Stromal cell of bone marrow (primary cell): ENCODE measurements at places on chromosomes 6 and 20.

DNA sequence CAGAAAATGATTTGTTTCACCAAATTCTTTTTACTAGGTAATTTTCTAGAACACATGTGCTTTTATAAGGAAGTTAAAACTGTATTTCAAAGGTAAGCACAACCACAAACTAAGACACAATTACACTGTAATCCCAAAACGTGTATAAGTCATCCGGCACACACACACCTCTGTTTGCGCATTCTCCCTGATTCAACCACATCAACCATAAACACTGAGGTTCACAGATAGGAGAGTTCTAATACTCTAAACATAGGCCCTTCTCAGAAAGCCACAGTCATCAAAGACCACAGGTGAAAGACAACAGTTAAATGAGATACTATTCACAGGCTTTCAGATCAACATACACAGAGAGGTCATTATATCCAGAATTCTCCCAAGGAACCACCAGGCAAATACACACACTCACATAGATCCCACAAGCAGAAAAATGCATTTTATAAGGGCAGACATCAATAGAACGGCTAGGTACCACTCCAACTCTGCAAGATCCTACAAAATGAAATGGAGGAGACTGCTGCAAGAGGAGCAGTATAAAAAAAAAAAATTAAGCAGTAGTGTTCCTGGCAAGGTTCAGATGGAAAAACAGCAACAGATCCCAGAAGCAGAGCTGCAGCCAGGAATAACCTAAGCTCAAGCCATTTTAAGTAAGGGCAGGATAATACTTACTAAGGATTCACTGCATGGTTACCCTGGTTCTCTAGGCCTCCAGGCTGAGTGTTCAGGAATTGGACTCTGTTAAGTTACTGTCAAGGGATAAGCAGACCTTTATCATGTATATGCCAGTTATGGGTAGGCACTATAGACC, 6.6 kb upstream of the FBXO9 start:
- DNase-seq = no peak

DNA sequence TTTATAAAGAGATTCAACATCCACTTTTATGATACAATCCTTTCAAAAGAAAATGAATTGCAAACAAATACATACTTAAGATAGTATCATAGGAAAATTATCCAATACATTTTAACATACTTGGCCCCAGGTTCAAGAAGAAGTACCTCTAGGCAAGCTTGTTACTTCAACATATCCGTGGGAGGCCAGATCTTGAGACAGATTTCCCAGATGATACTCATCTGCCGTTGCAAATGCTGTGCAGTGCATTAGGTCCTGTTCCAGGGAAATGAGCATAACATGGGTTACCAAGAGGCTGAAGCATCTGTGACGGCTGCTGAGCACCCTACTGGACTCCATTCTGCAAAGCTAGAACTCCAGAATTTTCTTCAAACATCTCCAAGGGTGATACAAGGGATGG, 15.6 kb downstream of the RMND1 start:
- no peak for DNase-seq

DNA sequence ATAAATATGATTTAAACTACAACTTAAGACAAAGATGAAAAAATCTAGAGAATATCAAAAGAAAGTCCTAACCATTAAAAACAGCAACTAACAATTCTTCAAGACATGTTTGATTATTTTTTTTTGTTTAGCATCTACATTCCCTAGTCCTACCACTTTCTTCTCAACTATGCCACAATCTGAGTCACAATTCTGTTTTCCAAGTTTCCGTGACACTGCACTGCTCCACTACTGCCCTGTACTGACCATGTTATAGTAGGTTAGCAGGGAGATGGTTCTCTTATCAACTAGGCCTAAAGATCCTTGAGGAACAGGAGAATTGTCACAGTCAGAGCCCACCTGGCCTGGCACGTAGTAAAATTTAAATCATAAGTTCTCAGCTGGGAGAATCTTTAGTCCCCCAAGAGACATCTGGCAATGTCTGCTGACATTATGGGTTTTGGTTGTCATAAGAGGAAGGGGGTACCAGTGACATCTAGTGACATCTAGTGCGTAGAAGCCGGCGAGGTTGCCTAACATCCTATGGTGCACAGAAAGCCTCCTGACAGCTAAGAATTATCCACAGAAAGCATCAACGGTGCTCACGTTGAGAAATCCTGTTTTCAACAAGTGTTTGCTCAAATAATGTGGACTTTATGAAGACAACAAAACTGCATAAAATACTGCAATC, 100.5 kb downstream of the PDE10A start:
- no peak for DNase-seq

GRCh38 chr6:93604951-93605350, 185.6 kb upstream of the EPHA7 start:
- DNase-seq = no peak

DNA sequence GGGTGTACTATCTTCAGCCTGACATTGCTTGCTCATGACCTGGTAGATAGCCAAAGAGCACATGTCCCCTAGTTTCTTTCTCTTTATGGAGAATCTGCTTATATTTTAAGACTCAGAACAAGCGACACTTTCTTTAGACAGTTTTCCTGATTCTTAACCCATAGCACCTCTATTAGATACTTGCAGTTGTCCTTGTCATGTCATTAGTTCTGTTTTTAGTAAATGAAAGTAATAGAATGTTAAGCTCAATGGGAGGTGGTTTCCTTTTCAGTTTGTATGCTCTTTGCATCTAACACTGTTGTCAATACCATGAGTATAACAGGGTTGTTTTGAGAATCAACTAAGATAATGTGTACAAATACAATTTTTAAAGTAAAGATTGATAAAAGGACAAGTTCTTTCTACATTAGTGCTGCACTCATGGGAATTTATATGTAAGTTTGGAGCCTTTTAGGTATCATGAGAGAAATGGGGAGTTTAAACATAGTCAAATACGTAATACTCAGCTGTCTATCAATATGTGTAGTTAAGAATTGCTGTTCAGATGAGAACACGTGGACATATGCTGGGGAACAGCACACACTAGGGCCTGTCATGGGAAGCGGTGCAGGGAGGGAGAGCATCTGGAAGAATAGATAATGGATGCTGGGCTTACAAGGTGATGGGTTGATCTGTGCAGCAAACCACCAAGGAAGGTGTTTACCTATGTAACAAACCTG, 124.3 kb downstream of the GRM1 start:
- DNase-seq = no peak
